ENCODE measurements at places on chromosomes 1 and 21. TPM values are rescaled to one million over a fixed set of nuclear protein-coding genes. Genes with fewer than 3 reads are reported as not detected.

GRCh38 chr1:153711026-153711425 lies 16.8 kb upstream of the INTS3 start:
- no peak for ATAC-seq

GRCh38 chr1:228166170-228166936 lies 749 bp downstream of the IBA57 start:
- peak; percentile 34 for ATAC-seq

HHAT gene
- total RNA-seq: 5.3 TPM

DNA sequence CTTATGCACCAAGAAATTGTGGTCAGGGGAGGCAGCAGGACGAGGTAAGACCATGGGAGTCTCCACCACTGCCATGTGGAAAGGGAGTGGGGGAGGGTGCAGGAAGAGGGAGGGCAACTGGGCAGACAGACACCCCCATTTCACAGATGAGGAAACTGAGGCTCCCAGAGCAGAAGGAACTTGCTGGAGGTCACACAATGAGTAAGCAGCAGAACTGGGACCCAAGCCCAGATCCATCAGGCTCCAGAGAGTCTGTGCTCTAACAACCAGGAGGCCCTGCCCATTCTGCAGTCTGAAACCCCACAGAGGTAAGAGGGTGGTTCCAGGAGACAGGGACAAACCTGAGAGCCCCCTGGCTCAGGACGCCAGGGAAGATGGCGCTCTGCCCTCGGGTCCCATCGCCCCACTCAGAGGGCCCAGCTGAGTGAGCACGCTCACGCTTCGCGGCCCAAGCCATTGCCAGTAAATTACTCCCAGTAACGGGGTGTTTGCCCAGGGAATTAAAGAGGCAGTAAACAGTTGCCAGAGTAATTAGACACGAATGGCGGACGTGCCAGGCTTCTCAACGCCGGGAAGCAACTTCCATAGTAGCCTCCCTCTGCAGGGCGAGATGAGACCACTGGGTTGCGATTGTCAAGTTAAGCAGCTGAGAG lies 59.2 kb downstream of the MATN1 start:
- ATAC-seq: no peak

DCDC2B gene
- total RNA-seq: 1.6 TPM

GRCh38 chr1:100142343-100142742 lies 9.4 kb downstream of the TRMT13 start:
- ATAC-seq: no peak

- peak; percentile 84 for ATAC-seq
These were observed 1.9 kb downstream of the FTCD start for GRCh38 chr21:46153247-46154154.

LGR6 gene
- total RNA-seq: 0.21 TPM

GRCh38 chr1:7287013-7287412 lies 484.1 kb upstream of the VAMP3 start:
- ATAC-seq: no peak

- ATAC-seq: no peak
These were observed 4.0 kb downstream of the TFF3 start for GRCh38 chr21:42311160-42311559.

KCNJ6 gene
- 0.05 TPM for total RNA-seq

DNA sequence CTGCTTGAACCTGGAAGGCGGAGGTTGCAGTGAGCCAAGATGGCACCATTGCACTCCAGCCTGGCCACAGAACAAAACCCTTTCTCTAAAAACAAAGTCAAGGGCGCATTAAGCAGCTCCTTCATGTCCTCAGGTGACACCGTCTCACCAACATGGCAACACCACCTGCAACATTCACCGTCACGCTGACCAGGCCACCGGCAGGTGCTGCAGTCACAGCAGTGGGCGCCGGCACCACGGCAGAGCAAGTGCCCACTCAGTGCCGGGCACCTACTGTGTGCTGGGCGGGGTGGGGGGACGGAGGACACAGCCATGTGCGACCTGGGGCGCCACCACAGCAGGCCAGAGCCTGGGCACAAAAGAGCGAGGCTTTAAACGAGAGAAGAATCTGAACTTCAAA lies 12.1 kb downstream of the ATAD3B start:
- no peak for ATAC-seq

GRCh38 chr1:23524716-23525401 lies 6.2 kb downstream of the E2F2 start:
- ATAC-seq: peak; percentile 38

C8B gene
- total RNA-seq: 0.16 TPM

- no peak for ATAC-seq
These were observed 19.3 kb downstream of the TP73 start for GRCh38 chr1:3671371-3672180.

GRCh38 chr1:9728451-9729295 lies 77.1 kb downstream of the PIK3CD start:
- ATAC-seq: no peak

NR1I3 gene
- total RNA-seq: 3.2 TPM

DNA sequence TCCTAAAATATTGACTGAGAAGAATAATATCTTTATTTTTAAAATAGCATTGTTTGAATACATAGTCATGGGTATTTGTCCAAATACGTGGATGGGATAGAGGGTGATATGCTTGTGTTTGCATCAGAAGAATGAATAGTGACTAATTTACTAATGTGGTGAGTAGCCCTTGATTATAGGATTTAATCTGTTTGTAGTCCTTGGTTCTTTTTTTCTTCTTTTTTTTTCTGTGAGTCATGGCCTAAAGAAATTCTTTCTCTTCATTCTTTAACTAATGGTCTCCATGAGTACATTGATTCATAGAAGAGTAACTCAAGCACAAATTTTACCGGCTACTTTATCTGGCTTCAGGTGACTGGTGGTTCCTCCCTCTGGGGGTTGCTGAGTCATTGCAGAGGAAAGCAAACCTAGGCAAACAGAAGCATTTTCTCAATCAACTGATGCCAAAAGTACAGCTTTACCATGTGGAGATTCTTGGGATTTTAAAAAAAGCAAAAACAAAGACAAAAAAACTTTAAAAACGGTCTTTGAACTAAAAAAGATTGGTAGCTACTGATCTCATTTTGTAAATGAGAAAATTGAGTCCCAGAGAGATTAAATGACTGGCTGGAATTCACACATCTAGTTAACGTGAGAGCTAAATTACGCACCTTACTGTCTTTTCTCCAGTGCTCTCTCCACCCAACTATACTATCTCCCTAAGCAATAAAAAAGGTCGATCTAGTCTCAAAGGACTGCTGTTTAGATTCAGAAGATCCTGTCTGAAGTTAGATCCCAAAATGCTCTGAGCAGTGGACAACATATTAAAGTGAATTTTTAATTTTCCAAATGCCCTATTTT lies 40.5 kb downstream of the AK5 start:
- peak; percentile 55 for ATAC-seq

DNA sequence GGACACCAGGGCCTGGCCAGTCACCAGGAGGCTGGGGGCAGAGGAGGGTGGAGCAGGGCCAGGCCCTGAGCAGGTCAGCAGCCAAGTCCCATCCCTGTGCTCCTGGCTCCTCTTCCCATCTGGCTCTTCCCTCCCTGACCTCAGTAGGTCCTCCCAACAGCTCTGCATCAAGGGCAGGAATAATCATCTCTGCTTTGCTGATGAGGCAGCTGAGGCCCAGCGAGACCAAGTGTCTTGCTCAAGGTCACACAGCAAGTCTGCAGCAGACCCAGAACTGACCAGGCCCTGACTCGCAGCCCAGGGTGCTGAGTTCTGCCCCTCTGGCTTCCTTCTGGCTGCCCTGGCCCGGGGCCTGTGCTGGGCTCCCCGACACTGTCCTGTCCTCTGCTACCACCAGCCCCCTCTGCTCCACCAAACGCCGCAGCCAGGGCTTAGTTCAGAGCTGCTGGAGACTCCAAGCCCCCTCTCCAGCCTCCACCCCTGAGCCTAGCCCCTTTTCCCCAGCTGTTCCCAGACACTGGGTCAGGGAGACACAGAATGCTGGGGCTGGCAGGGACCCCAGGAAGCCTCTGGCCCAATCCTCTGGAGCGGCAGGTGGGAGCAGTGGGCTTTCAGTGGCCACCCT lies 224.9 kb downstream of the PTPRU start:
- ATAC-seq: no peak

GRCh38 chr1:24501371-24502064 lies 1.1 kb upstream of the RCAN3 start:
- no peak for ATAC-seq

KPRP gene
- 1.5 TPM for total RNA-seq

DNA sequence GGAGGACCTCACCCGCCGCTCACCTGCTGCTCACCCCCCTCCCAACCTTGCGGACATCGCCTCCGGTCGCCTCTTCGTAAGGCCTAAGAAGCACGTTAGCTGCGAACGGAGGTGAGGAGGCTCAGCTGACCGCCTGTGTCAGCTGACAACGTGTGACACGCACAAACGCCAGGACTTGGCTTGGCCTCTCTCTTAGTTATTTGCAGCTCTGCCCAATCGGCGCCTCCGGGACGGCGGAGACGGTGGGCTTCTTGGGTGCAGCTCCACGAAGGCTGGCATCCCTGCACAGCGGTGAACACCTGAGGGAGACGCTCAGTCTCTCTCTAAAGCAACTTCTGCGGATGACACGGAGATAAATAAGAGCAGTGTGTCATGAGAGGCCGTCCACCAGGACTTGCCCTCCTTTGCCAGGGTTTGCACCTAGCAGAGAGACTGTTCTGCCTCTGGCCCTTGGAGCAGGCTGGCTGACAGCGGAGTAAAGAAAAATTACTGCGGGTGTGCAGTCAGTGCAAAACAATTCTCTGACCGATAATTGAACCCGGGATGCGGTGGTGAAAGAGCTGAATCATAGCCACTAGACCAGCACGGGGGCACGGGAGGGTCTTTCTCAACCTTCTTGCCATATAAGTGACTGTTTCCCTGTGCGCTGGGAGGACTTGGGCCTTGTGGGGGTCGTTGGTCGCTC lies 318.9 kb downstream of the FAM72C start:
- no peak for ATAC-seq

AMY2B gene
- total RNA-seq: 8.6 TPM

DNA sequence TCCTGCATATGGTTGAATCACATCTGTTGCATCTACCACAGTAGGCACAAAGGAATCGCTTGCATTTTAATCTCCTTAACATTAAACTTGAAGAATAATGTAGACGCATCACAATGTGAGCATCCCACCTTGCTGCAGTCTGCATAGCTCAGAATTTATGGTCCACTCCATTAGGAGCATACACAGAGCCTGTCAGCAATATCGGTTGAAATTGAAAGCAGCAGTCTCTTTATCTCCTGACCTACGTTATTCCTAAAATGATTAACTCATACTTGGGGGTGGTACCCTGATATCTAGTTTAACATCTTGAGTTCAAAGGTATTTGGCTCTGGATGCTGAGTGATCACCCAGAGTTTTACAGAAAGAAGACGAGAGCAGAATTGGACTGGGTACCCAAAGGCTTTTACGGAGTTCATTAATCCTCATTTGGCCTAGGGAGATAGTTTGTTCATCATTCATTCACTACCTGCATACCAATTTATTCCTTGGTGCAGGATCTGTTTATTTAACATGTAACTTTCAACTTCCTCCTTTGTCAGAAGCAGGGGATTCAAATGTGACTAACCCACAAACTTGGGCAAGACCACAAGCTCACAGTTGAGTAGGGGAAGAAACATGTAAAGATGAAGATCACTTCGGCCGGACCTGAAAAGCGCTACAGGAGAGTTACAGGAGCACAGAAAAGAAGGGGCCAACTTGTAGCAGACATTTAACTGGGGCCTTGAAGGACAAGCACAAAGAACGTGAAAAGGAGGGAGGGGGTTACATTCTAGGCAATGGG lies 187.9 kb downstream of the DAB1 start:
- ATAC-seq: no peak

DNA sequence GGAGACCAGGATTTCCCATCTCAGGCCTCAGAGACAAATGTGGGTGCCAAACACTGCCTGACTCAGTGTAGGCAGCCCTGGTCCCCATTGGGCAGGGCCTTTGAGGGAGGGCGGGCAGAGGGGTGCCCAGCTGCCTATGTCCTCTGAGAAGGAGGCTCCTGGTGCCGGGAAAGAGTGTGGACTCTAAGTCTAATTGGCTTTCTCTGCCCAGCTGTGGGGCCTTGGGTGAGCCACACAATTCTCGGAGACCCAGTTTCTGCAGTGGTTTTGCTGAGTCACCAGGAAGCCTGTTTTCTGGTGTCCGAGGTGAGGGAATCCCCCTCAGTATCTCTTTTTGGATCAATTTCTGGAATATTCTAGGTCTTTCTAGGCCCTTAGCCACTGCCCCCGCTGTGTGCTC lies 35.3 kb upstream of the ACTL8 start:
- no peak for ATAC-seq

DNA sequence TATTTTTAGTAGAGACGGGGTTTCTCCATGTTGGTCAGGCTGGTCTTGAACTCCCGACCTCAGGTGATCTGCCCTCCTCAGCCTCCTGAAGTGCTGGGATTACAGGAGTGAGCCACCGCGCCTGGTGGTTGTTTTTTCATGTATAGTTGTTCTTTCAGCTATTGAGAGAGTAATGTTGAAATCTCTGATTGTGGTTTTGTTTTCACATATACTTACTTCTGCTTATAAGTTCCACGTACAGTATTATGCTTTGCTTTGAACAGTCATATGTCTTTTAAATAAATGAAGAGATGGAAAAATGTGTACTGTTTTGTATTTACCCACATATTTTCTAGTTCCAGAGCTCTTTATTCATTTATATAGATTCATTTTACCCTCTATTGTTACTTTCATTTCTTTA lies 44.5 kb downstream of the MARK1 start:
- ATAC-seq: no peak

- ATAC-seq: no peak
These were observed 115.8 kb downstream of the NR5A2 start for GRCh38 chr1:200143347-200143746.

- ATAC-seq: peak; percentile 62
These were observed 23.4 kb downstream of the LDLRAP1 start for GRCh38 chr1:25566730-25567341.

GRCh38 chr1:225469051-225469450 lies 41.2 kb upstream of the LBR start:
- ATAC-seq: no peak

DNA sequence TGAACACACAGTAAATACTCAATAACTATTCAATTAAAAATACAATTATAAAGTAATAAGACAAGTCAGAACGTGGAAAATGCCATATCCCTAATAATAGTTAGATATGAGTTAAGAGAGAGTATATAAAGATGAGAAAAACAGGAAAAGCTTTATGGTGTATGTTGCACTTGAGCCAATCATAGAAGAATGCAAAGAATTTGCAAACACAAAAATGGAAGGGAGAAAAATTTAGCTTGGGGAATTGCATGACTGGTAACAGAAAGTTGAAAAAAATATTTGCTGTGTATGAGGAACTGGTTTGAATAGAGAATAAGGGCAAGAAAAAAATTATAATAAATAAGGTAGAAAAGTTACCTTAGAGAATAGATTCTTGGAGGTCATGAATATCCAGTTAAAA lies 739.6 kb upstream of the CXADR start:
- no peak for ATAC-seq

- ATAC-seq: no peak
These were observed 49.1 kb downstream of the RIPK4 start for GRCh38 chr21:41717573-41718330.

CD2 gene
- not detected for total RNA-seq

- ATAC-seq: no peak
These were observed 29.1 kb upstream of the NEK2 start for GRCh38 chr1:211704543-211704942.

DNA sequence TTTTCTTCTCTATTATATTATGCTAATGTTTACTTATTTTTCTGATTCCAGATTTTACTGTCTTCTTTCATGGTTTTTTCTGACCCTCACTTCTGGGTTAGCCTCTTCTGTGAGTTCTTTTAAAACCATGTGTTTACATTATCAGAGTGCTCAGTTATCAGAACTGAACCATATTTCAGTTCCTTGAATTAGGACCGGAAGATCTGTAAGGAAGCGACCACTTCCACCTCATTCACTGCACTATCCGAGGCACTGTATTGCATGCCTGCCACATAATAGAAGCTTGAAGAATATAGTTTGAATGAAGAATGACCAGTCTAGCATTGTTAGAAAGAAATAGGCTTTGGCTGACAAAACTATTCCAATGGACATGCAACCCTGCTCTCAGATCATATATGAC lies 281.0 kb upstream of the DEPDC1 start:
- ATAC-seq: no peak

All from motor neuron (in vitro differentiated cells).